Activated CD4-positive, alpha-beta T cell treated with anti-CD3 and anti-CD28 coated beads, Interleukin-10, Interleukin-2, amounts not matched to agents 100 ng/mL and 50 ng/mL, durations not matched to agents 16 hours and 8 hours (primary cell): ENCODE measurements at places on chromosomes 5 and 9.

GRCh38 chr5:95284572-95285408 lies at the start of gene MCTP1:
Gene MCTP1 (minus strand): TSS chr5:95285094.
- peak; percentile 5 for DNase-seq

- no peak for DNase-seq
Measured at GRCh38 chr5:180251141-180251540, 40.7 kb downstream of the MAPK9 start.

- DNase-seq = no peak
Measured at GRCh38 chr9:125831054-125831453, 83.9 kb downstream of the PBX3 start.

DNA sequence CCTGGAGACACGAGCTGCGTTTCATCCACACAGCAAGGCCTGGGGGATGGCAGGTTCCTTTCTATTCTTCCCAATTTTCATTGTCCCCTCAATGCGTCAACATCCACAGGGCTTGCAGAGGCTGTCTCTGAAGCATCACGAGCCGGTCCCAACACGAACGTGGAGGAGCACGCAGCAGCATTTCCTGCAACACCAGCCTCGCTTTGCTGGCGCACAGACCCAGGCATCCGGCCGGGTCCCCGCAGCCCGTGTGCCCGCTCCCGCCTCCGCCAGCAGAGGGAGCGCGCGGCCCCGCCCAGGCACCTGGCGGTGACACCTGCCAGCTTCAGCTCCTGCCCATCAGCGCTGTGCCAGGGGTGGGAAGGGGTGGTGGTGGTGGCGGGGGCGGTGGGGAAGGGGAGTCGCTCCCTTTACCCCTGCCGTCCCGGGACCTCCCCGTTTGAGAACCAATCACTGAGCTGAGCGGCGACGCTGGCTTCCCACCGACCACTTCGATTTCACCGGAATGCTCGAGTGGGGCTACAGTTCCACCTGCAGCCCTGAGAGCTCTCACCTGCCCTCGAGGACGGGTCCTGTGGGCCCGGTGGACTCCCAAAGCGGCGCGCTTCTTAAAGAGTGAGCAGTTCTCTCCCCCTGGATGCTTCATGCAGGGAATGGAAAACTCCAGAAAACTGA lies 464.5 kb downstream of the ICE1 start:
- peak; percentile 63 for DNase-seq
